ENCODE measurements at places on chromosomes 4 and X.

- DNase-seq = no peak
These were observed 44.0 kb downstream of the ZGRF1 start for GRCh38 chr4:112592717-112593116.

- DNase-seq = no peak
These were observed 49.0 kb downstream of the NIPAL1 start for GRCh38 chr4:48065587-48066052.

- no peak for DNase-seq
These were observed 750.3 kb downstream of the ARAP2 start for GRCh38 chr4:35493977-35494376.

GRCh38 chrX:17679261-17679660 is 58.0 kb upstream of the SCML1 start:
- no peak for DNase-seq

DNA sequence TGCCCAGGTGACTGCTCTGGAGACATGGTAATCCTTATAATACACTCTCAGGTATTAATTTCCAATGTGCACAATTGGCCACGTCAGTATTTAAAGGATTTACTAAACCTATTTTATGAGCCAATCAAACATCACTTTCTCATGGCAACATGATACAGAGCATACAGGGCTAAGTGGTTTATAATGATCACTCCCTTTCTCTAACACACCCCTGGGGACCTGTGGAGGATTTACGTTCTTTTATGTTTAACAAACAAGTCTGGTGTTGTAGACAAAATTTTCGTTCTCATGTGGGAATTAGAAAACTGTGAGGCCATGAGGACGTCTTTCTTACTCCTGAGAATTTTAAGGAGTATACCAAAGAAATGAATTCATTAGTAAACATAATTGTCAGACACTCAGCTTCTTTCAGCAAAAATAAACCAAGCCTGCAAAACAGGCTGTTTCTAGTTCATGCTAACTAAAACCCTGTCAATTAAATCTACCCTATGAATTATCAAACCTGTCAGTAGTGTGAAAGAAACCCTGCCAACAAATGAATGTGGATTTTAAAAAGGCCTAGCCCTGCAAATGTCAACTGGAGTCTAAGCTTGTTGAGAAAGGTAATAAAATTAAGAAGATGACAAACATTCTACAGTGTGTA is 155.8 kb downstream of the PDGFC start:
- DNase-seq = no peak

DNA sequence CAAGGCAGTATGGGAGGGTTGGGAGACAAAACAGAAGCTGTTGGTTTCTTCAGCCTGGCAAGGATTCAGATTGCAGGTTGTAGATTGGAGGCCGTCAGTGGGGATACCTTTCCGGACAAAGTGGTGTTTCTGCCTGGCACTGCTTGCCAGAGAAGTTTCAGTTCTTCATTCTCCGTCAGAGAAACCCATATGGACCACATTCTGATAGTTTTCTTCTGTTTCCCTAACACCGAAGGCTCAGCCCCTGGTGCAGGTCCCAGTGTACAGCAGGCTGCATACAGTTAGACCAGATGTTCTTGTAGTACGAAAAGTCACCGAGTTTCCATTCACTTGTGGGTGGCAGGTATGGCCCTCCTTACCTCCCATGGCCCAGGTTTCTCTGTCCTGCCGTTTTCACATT is 107.3 kb downstream of the PTTG2 start:
- no peak for DNase-seq

DNA sequence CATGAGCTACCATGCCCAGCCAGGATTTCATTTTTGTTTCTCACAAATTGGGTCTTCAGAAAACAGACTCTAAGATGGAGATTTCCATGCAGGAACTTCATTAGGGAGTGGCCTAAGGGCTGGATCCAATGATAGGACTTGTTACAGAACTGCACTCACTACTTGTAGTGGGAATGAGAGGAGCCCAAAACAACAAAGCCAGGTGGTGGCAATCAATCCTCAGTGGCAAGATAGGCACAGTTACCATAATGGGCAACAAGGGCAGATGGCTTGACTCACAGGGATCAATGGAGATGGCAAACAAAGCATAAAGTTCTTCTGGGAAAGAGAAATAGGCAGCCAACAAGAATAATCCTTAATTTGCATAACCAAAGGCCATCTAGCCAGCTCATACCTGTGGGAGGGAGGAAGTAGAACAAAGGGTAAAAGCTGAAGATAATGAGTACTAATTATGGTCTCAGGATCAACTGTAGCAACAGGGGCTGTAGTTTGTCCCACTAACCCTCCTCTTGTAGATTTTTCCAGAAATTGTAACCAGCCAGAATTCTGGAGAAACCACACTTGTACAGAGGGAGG is 72.8 kb upstream of the MAPK10 start:
- DNase-seq = no peak

DNA sequence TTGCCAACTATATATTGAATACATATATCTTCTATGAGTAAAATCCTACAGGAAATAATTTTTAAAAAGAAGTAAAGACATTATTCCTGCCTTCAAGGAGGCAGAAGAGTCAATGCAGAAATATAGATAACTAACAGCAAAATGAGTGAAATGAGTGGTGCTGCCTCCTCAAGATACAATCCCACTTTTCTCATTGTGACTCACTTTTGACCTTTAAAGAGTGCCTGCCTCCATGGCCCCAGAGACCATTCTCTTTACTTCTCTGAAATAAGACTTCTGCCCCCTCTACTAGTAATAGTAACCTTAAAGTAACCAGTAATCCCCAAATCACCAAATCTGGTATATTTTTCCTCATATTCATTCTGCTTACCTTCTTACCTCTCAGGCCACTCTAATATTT is 15.5 kb downstream of the SLC10A7 start:
- no peak for DNase-seq

DNA sequence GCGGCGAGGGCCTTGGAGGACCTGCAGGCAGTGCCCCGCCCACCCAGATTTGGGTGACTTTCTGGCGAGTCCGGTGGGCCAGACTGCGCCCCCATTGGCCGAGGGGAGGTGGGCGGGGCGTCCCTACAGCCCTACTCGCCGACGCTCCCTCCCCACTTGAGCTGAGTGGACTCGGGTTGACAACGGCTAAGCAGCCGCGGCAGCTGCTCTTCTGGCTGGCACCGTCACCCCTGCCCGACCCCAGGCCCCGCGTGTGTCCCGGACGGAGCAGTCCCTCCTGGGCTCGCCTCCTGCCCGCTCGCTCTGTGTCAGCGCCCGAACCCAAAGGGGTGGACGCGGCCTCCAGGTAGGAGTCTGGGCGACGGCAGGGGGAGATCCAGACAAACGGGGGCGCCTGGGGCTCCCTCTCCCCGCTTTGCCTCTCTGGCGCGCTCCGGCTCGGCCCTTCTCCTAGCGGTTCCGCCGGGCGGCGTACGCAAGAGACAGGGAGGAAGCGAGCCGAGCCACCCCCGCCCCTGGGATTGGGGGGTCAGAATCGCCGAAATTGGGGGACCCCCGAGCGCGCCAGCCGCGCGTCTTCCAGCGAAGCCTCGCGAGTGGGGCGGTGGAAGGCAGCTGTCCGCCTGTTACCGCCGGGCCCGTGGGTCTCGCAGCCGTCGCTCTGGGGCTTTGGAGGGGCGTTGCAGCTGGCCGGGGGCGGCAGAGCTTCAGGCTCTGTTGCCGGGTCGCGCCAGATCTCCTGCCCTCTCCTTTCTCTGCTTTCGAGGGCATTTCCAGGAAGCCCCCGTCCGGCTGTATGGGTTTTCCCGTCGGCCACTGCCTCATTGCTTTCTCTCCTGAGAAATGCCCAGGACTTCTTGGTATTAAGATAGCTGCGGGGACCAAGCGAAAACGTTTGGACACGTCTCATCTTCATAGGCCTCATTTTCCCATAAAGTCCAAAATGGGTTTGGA is 46.3 kb downstream of the STARD8 start:
- no peak for DNase-seq

GRCh38 chr4:130329036-130329435 is 1233.1 kb downstream of the C4orf33 start:
- no peak for DNase-seq

- DNase-seq = peak; percentile 39
These were observed 50.4 kb downstream of the SHROOM3 start for GRCh38 chr4:76485450-76485849.

DNA sequence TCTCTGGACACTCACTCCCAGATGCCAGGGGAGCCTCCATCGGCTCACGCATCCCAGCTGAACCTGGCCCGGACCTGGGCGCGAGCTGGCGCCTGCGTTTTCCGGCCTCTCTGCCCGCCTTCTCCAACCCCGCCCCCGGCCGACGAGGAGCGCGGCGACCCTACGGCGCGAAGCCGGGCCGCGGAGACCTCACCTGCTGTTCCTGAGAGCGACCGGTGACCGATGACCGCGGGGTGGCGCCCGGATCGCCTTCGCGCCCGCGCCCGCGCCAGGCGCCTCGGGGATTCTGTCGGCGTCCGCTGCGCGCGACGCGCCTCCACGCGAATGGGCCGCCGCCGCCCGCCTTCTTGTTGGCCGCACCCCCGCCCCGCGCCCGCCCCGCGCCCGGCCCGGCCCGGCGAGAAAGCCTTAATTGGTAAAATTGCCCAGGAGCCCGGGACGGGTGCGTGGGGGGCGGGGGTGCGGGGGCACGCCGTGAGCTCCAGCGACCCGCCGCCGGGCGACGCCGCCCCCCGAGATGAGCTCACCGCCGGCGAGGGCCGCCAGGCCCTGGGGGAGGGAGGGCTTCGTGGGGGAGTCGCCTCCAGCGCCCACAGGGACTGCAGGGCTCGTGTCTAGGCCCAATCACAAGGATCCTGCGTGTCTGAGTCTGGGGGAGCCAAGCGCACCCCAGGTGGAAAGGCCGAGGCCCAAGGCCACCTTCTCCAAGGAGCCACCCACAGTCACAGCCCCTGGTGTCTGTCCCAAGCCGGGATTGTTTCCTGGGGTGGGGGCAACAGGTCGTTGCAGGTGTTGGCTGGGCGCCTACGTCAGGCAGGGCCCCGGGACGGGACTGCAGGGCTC is at the start of gene FLNA:
TSS of gene FLNA (minus strand) at position 322 of the 843 bp plus-strand sequence. CDS start 3,389 bp downstream, outside the sequence.
- DNase-seq = no peak

- DNase-seq = peak; percentile 8
These were observed 6.5 kb downstream of the TMEM150C start for GRCh38 chr4:82555276-82555675.

DNA sequence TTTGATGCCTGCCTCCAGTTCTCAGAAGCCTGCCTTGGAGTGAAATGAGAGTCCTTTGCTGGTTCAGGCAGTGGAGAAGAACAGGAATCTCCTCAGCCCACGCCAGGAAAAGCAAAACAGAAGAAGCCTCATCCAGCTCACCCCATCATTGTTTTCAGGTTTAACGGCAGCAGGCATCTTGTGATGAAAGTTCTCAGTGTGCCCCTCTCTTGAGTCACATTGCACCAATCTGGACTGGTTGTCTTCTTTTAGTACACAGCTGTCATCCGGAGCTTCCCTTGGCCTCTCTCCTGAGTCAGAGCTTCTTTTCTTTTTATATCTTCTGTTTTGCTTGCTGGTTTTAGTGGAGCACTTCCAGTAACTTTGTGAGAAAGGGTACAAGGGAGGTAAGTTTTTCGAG is 50.9 kb downstream of the TSPAN7 start:
- DNase-seq = no peak
